ENCODE measurements at places on chromosomes 6 and 20. TPM values are rescaled to one million over a fixed set of nuclear protein-coding genes. Genes with fewer than 3 reads are reported as not detected.

GRCh38 chr20:32227744-32228688 lies 20.3 kb downstream of the POFUT1 start:
- H3K36me3 ChIP-seq = peaks cover 32% of the 10 kb centered on the region
- peaks cover 11% of the 10 kb centered on the region for H3K4me1 ChIP-seq
- no peaks in the 10 kb centered on the region for H3K27me3 ChIP-seq
- no peak overlapping the region for H3K4me3 ChIP-seq

Gene MUC22
- total RNA-seq = 1.6 TPM

DNA sequence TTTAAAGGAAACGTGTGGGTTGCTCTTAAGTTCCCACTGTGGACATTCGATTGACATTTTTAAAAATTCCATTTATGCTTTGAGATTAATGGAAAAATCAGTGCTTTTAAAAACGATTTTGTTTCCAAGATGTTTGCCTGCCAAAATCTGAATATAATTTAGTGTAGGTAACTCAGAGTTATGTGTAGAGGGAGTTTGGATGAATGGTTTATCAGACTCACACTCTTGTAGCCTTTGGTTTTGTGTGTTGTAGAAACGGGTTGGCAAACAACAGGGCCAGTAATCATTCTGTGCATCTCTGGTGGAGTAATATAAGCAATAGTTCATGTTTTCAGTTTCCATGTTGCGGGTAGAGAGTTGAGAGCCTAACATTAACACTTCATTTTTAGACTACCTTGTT lies 140.6 kb downstream of the RPS12 start:
- peaks cover 12% of the 10 kb centered on the region for H3K4me1 ChIP-seq
- DNase-seq = no peak

Gene PKIG
- total RNA-seq = 24.3 TPM

- DNase-seq = no peak
- H3K4me1 ChIP-seq = peaks cover 11% of the 10 kb centered on the region
- no peak overlapping the region for H3K4me3 ChIP-seq
- H3K27me3 ChIP-seq = peaks cover 4% of the 10 kb centered on the region
Observed at GRCh38 chr6:147678253-147678652, 169.8 kb downstream of the SAMD5 start.

- H3K4me1 ChIP-seq = peaks cover 10% of the 10 kb centered on the region
- no peak overlapping the region for H3K4me3 ChIP-seq
- no peak for DNase-seq
- H3K36me3 ChIP-seq = peaks cover 26% of the 10 kb centered on the region
- H3K27me3 ChIP-seq = no peaks in the 10 kb centered on the region
Observed at GRCh38 chr20:38001981-38002380, 31.3 kb downstream of the TTI1 start.
